Suppressor macrophage treated with lipopolysaccharide for 1 hour (primary cell): ENCODE measurements at places on chromosomes 11 and 22.

DNA sequence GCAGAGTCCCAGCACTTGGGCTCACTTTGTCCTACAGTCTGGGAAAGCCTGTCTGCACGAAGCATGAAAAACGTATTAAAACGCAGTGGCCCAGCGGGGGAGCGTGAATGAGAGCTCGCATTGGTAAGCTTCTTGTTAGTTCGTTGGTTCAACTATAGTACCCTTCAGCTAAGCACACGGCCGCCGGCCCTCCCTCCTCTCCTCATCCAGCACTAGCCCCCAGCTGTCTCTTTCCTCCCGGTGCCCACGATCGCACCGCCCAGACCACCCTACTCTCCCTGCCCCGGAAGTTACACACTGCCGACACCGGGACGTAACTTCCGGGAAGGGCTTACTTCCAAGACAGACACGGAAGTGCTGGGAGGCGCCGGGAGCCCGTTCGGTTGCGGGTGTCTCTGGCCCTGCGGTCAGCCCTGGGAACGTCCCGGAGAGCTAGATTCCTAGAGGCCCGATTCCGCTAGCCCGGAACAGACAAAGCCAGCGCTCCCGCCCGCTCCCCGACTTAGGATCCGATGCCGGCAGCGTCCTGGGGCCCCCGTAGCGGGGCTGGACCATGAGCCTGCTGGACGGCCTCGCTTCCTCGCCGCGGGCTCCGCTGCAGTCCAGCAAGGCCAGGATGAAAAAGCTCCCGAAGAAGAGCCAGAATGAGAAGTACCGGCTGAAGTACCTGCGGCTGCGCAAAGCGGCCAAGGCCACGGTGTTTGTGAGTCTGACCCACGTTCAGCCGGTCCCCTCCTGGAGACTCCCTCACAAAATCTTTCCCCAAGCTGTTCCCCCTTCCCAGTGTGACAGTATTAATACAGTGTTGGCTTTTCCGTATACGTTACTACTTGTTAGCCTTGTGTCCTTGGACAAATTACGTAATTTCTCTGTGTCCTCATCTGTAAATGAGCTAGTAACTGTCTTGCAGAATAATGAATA lies at the start of gene TBRG1:
TBRG1 (plus strand) TSS at position 334 of the 921 bp plus-strand sequence; CDS start at position 554, 220 bp downstream.
- peak; percentile 89 for DNase-seq

DNA sequence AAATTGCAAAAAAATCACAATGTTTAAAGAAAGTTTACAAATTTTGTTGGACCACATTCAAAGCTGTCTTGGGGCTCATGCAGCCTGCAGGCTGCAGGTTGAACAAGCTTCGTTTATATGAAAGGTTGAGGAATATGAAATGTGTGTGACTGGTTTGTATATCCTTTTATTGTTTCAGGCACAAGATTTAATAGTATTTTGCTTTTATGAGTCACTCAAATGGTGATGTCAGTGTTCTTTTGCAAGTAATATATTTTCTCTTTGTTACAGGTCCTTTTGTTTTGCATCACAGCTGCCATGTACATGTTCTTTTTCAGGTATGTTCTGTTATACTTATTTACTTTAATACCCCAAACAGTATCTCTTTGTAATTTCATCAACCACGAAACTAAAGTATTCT lies 198.6 kb downstream of the TMEM135 start:
- no peak for DNase-seq

DNA sequence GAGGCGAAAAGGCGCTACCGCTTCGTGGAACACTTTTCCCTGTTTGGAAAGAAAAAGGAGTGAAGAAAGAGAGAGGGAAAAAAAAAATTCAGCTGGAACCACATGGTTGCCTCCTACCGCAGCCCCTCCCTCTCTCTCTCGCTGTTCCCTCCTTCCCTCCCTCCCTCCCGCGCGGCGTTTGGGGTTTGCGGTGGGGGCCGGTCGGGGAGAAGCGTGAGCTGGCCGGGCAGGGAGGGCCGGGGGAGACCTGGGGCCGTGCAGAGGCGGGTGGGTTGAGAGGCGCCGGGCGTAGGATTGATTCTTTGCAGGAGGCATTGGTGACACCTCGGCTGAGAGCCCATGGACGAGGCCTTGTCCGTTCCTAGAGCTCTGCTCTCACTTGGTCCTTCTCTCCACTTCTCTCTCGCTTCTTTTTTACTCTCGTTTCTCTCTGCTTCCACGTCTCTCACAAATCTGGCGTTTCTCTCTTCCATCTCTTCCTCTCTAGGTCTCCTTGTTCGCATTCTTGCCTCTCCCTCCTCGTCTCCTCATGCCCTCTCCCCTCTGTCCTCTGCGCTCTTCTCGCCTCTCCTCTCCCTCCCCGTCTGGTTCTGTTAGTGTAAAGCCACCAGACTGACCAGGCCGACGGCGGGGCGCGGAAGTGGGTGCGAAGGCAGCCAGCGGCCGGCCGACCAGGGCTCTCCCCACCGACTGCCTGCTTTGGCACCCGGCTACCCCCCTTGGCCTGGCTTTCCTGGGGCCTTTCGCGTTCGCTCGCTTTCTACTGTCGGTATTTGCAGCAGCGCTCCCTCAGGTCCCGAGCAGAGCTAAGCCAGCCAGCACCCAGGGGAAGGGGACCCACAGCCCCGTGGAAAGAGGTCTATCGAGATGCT lies at the start of gene CLMP:
CLMP (minus strand) TSS at position 61 of the 872 bp plus-strand sequence. CDS start 308 bp downstream, outside the sequence.
- DNase-seq = no peak

DNA sequence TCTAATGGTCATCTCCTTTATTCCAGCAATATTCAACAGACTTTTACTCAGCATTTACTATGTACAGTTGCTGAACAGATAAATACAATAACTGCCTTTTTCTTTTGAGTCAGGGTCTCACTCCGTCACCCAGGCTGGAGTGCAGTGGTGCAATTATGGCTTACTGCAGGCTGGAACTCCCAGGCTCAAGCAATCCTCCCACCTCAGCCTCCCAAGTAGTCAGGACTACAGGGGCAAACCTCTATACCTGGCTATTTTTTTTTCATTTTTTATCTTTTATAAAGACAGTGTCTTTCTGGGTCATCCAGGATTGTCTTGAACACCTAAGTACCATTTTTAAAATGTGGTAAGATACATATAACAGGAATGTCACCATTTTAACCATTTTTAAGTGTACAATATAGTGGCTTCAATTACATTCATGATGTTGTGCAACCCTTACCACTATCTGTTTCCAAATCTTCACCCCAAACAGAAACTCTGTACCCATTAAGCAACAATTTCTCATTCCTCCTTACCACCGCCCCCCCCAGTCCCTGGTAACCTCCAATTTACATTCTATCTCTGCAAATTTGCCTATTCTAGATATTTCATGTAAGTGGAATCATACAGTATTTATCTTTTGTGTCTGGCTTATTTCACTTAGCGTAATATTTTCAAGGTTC lies 67.8 kb downstream of the MIAT start:
- no peak for DNase-seq

DNA sequence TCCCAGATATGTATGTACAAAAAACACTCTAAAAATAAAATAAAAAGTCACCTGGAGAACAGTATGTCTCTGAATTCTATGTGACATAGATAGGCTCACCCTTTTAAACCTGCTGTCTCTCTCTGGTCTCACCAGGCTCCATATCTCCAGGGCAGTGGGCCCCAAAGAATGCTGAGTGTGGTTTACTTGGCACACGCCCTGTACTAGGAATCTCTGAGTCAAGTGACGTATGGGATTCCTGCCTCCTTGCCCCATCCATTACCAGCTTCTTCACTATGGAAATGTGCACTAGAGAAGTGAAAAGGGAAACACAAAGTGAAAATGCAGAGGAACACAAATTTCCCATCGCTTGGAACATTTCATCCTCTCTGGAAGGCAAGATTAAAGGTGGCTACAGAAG lies 722.2 kb upstream of the TENM4 start:
- no peak for DNase-seq

GRCh38 chr11:104043142-104043541 lies 6.7 kb downstream of the DDI1 start:
- DNase-seq = no peak

DNA sequence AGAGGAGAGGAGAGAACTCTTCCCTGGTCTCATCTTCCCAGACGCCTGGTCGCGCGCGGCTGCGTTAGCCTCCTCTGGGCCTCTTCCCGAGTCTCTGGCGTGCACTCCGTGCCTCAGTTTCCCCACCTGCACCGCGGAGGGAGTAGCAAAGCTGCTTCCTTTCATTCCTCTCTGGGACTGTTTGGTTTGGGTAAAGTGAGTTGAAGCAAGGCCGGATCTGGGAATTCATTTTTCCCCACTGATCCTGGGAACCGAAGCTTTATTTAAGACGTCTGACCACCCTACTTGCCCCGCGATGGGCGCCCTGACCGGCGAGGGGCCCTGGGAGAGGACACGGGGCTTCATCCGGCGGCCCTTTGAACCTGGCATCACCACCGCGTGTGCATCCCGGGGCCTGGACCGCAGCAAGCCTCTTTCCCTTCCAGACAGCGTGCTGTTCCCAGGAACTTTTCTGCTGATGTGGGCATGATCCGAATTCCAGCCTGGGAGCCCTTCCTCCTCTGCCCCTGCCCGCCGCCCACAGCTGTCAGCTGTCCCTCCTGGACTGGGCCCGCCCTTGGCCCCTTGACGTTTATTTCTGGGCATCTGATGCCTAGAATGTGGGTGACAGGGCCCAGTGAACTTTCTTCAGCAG lies 758 bp downstream of the LDLRAD3 start:
- no peak for DNase-seq

DNA sequence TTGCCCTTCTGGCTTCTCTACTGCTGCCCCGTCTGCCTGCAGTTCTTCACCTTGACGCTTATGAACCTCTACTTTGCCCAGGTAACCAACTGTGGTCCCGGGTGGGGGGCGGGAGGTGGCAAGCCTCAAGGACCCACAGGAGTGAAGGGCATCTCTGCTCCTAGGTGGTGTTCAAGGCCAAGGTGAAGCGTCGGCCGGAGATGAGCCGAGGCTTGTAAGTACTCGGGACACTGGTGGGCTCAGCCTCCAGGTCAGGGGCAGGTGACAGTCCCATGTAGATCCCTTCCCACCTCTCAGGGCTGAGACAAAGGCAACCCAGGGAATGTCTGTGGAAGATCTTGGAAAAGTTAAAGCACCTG lies 1.1 kb downstream of the GPR137 start:
- DNase-seq = no peak
